ENCODE measurements at places on chromosomes 3 and 15. TPM values are rescaled to one million over a fixed set of nuclear protein-coding genes. Genes with fewer than 3 reads are reported as not detected.

DNA sequence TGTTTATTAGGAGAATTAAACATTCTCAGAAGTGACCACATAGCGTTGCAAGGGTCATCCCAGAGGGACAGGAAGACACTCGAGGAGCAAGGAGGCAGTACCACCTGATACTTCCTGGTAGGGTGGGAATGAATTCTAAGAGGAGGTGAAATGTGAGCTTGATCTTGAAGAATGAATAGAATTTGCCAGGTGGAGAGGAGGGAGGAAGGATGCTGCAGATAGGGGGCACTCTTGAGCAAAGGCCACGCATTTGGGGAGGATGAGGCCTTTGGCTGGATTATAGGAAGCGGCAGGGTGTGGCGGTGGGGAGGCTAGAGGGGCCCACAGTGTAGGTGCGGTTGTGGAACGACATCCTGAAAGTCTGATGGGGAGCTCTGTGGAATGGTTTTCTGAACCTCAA, 33.5 kb downstream of the CHCHD6 start:
- no peak overlapping the region for H3K4me3 ChIP-seq
- H3K27ac ChIP-seq = no peak overlapping the region
- no peaks in the 10 kb centered on the region for H3K36me3 ChIP-seq

TGM4 gene
- not detected for total RNA-seq

- H3K4me3 ChIP-seq = no peak overlapping the region
- H3K36me3 ChIP-seq = no peaks in the 10 kb centered on the region
- peak; percentile 46 for DNase-seq
- peaks cover 5% of the 10 kb centered on the region for H3K27me3 ChIP-seq
- H3K4me1 ChIP-seq = no peaks in the 10 kb centered on the region
Measured at GRCh38 chr15:79535536-79535935, 103.4 kb downstream of the MINAR1 start.

DNA sequence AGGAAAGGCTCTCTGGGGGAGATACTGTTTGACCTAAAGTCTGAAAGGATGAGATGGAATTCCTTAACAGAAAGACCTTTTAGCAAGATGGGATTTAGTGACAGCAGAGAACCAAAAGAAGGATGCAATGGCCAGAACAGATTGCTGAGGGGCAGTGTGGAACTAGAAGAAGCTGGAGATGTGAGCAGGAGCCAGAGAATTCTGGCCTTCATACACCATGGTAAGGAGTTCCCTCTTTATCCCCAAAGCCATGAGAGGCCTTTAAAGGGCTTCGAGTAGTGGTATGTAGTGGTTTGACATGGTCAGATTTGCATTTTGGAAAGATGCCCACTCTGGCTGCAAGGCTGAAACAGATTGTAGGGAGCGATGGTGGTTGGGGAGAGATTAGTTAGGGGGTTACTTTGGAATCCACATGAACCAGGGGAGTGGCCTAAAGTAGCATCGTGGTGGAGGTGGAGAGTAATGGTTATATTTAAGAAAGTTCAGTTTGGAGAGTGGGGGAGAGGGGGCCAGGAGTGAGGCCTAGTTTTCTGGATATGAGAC, 34.0 kb upstream of the NPHP3 start:
- no peaks in the 10 kb centered on the region for H3K4me1 ChIP-seq
- no peak overlapping the region for H3K4me3 ChIP-seq
- no peaks in the 10 kb centered on the region for H3K27me3 ChIP-seq
- no peaks in the 10 kb centered on the region for H3K36me3 ChIP-seq

LMAN1L gene
- not detected for total RNA-seq

DNA sequence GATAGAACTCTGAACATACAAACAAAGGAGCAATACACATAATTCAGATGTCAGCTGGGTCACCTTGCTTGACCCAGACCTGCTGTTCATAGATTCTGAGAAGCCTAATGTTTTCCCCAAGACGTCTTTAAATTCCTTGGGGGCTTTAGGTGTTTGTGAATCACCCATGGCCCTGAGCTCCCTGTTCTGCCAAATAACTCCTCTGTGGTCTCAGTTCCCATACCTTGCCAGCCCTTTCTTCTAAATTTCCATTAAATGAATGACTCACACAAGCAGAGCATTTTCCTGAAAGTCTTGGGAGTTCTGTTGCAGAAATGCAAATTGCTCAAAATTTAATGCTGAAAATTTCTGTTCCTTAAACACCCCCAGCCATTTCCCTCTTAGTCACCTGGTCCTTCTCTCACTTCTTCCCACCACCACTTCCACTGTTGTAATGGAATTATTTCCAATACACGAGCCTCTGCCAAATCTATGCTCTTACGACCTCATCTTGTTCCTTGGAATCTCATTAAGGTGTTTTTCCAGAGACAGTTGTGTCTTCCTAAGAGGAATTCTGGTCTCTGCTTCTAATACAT, 33.4 kb upstream of the PSMD6 start:
- peaks cover 11% of the 10 kb centered on the region for H3K4me1 ChIP-seq
- no peaks in the 10 kb centered on the region for H3K36me3 ChIP-seq
- H3K4me3 ChIP-seq = no peak overlapping the region
- no peaks in the 10 kb centered on the region for H3K27me3 ChIP-seq
- no peak overlapping the region for H3K27ac ChIP-seq

ADCY5 gene
- 1.2 TPM for total RNA-seq

DNA sequence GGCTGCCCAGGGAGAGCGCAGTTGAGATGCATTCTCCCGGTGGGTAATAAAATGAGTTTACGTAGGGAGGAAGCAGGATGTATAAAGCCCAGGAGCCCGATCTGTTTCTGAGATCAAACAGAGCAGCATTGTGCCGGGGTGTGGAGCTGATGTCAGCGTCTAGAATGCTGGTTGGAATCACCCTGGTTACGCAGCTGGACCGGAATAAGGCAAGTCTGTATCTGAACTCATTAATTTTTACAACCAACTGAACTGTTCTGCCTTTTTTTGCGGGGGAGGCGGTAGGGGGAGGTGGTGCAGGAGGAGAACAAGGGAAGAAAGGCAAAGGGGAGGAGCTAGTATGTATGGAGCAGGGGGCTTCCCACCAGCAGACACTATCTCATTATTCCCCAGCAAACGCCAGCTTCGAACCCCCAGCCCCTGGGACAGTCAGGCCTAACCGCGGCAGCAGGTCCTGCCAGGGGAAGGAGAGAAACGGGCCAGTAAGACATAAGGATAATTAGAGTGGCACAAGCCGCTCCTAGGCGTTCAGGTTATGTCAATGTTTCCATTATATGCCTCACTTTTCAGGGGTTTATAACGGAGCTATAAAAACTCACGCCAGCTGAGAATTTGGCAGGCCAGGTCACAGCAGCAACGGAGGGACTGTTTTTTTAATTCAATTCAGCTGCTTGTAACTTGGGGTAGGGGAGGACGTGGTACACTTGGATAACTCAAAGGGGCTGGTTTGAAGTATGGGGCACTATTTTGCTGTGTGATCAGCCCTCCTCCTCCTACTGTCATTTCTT, 175.3 kb upstream of the HES1 start:
- peak; percentile 42 for DNase-seq
- no peak overlapping the region for H3K4me3 ChIP-seq
- H3K4me1 ChIP-seq = no peaks in the 10 kb centered on the region

ZNF80 gene
- not detected for total RNA-seq

- no peak overlapping the region for H3K4me3 ChIP-seq
- H3K27ac ChIP-seq = no peak overlapping the region
- no peaks in the 10 kb centered on the region for H3K36me3 ChIP-seq
- no peaks in the 10 kb centered on the region for H3K4me1 ChIP-seq
- DNase-seq = no peak
- H3K27me3 ChIP-seq = no peaks in the 10 kb centered on the region
Measured at GRCh38 chr15:75360391-75360790, 8.0 kb downstream of the MAN2C1 start.

PLSCR2 gene
- total RNA-seq = not detected

DNA sequence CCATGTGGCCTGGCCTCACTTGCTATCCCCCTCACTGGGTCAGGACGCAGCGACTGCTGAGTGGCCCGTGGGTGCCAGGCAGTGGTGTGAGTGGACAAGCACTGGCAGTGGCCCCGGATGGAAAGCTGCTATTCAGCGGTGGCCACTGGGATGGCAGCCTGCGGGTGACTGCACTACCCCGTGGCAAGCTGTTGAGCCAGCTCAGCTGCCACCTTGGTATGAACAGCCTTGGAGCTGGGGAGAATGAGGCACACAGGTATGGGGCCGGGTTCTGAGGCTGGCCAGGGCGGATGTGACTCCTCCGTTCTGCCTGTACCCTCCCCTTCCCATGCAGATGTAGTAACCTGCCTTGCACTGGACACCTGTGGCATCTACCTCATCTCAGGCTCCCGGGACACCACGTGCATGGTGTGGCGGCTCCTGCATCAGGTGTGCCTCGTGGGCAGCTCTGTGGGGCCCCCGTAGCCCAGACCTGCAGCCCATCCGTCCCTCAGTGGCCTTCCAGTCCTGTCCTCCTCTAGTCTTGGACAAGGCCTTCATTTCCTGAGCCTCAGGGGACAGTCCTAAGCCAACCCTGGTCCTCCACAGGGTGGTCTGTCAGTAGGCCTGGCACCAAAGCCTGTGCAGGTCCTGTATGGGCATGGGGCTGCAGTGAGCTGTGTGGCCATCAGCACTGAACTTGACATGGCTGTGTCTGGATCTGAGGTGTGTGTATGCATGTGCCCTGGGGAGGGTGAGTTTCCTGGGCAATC, 28.2 kb downstream of the NBEAL2 start:
- no peaks in the 10 kb centered on the region for H3K4me1 ChIP-seq
- H3K36me3 ChIP-seq = no peaks in the 10 kb centered on the region
- no peak for DNase-seq
- H3K27ac ChIP-seq = no peak overlapping the region
- H3K27me3 ChIP-seq = no peaks in the 10 kb centered on the region

DNA sequence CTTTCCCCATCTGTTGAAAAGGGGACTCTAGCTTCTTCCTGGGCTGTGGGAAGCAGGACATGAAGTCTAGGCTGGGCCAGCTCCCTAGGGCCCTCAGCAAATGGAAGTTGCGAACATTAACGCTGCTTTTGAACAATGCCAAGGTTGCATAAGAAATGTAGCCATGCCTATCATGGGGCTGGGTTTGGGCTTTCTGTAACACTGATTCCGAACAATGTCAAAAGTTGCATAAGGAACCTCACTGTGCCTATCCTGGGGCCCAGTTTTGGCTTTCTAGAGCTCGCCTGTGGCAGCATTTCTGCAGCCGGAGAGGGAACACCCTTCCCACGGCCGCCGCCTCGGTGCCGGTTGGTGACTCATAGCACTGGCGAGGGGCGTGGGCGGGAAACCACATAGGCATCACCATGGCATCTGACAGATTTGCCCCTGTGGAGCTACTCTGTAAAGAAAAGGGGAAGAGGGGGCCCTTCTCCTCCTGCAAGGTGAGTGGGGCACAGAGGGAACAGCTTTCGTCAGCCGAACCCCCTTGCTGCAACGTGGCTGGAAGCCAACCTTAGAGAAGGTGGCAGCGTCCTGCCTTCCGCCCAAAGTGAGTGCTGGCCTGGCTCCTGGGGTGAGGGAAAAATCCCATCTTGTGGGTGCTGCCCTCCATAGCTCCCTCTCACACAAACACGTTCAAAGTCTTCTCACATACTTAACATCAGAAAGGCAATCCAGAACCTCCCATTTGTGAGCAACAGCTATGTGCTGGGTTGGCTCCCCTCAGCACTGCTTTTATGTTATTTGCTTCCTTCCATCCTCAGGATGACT, 46.6 kb upstream of the ATP2B2 start:
- peak; percentile 66 for DNase-seq
- H3K4me3 ChIP-seq = no peak overlapping the region
- H3K36me3 ChIP-seq = no peaks in the 10 kb centered on the region
- no peaks in the 10 kb centered on the region for H3K4me1 ChIP-seq
- no peak overlapping the region for H3K27ac ChIP-seq
- peaks cover 8% of the 10 kb centered on the region for H3K27me3 ChIP-seq

LCTL gene
- 1.0 TPM for total RNA-seq
